NCI-H1417 treated with DMSO at 0.1 percent for 48 hours (cell line): ENCODE measurements at places on chromosomes 12 and 14.

DNA sequence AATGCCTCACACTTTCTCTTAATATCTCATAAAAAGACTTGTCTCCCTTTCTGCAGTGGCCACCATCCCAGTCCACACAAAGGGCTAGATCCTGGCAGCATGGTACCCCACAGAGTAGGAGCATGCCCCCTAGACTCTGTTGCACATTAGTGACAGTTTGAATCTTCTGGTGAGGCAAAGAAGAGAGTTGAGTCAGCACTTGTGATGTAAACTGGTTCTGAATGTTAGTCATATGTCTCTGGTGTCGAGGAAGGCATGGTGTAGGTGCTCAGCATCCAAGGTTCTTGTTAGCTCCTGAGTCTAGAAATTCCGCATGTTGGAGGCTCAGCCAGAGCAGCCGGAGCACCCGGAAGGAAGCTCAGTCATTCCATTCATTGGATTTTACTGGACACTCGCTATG lies 9.8 kb downstream of the TTC9 start:
- no peak for DNase-seq

DNA sequence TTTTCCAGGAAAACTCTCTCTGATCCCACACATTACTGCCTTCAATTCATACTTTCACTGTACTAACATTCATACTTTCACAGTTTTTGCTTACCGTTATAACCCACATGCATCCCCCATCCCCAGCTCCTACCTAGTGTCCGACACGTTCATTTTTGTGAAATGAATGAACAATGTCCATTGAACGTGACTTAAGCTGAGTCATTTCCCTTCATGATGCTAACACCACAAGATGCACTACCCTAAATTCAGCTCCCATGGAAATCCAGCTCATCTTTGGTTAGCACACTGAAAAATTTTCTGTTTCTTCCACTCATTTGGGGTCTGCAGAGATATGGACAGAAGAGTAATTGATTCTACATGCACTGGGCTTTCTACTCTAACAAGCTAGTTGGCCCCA lies 84.7 kb downstream of the GALNT4 start:
- no peak for DNase-seq

GRCh38 chr12:1781772-1782171 lies 38.6 kb upstream of the LRTM2 start:
- no peak for DNase-seq

DNA sequence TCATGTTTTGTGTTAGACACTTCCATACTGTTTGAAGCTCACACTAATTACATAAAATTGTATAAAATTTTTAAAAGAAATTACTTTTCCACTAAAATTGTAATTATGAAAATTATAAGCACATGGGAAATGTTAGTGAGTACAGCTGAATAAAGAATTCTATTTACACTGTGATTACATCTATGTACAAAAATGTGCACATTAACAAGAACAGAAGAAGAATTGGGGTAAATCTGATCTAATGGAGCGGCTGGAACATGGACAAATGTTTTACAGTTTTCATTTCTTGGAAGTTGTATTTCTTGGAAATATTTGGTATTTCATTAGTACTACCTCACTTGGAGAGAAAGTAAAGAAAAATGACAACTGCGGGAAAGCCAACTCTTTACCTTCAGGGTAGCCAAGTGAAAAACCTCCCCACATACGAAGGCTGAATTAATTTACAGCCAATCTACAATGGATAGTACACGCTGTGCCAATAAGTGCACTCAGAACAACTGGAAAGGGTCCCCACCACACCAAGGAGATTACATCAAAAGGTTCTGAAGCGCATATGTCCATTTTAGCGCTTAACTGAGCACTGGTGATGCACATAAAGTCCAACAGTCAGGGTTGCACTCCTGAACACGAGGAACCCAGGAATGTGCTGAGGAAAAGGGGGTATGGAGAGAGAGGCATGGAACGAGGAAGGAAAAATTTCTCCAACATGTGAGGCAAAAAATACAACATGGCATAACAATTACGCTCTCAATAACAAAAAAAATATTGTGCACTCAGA lies 17.5 kb downstream of the MED13L start:
- DNase-seq = no peak

GRCh38 chr14:67576216-67576955 lies 23.7 kb downstream of the PIGH start:
- no peak for DNase-seq

- DNase-seq = no peak
Measured at GRCh38 chr12:96419576-96420276, 19.5 kb upstream of the CDK17 start.

DNA sequence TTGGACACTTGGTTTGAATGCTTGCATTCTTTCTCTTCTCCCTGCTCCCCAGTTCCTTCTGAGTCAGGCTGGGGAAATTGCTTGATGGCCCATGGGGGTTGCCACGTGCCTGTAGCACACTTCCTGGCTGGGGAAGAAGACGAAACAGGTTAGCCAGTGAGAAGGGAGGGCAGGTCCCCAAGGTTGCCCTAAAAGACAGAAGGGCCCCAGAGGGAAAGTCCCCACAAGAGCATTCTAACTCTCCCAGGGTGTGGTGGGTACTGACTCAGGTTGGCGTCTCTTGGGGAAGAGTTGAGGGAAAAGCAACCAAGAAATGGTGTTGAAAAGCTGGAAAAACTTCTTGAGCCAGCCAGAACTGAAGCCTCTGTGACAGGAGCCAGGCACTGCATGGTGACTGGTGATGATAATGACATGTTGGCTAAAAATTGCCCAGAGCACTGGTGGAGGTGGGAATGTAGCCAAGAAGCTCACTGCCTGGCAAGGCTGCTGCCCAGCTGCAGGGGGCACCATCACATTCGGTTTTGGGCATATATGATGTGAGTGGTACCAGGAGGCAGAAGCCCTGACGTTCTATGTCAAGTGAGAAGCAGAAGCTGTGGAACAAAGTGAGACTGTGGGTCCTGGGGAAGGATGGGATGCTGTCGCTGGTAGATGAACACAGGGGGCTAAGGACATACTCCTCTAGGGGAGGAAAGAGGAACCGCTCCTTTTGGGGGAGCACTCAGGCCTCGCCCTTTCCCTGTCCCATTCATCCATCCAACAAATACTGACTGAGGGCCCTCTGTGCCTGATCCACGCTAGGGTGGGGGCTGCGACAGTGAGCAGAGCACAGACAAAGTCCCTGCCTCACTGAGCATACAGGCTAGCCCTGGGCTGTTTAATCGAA lies 8.1 kb upstream of the RABGGTA start:
- DNase-seq = no peak

GRCh38 chr14:21019366-21019765 lies 5.5 kb downstream of the NDRG2 start:
- no peak for DNase-seq

GRCh38 chr14:102551995-102552705 lies 40.3 kb upstream of the RCOR1 start:
- no peak for DNase-seq

- no peak for DNase-seq
Measured at GRCh38 chr14:19873178-19873577, 1.8 kb upstream of the OR4K2 start.
